ENCODE measurements at places on chromosomes 6 and 20.

- DNase-seq = no peak
These were observed 9.5 kb upstream of the TP53RK start for GRCh38 chr20:46698788-46699187.

- DNase-seq = peak; percentile 47
These were observed 174.4 kb upstream of the RIN2 start for GRCh38 chr20:19583532-19584175.

DNA sequence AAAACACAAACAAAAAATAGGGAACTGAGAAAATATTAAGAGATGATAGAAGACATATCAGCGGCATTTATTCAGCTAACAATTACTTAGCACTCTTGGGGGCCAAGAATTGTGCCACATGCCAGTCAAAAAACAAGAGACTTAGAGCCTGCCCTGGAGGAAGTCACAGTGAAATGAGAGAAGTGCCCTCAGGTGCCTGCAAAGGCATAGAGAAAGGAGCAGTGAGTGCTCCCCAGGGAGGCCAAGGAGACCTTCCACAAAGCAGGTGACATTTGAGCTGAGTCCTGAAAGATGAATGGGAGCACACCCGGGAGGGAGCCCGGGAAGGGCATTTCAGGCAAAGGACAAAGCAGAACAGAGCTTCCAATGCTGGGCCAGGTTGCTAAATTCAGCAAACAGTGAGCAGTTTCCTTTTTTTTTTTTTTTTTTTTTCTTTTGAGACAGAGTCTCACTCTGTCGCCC, 184.7 kb upstream of the JARID2 start:
- peak; percentile 42 for DNase-seq

GRCh38 chr6:24126586-24127192, 674 bp downstream of the NRSN1 start:
- DNase-seq = peak; percentile 81

DNA sequence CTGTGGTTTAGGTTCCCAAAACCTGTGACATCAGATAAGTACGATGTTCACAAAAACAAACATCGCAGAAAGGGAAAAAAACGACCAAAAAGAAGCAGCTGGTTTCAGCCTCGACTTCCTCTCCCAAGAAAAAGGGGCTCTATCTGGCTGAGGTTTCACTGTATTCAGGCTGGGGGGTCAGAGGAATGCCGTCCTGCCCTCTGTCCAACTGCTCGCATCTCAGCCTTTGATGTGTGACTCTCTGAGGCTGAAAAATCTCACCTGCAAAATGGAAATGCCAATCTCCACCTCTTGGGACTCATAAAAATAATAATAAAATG, 123.6 kb upstream of the PTPN1 start:
- no peak for DNase-seq

DNA sequence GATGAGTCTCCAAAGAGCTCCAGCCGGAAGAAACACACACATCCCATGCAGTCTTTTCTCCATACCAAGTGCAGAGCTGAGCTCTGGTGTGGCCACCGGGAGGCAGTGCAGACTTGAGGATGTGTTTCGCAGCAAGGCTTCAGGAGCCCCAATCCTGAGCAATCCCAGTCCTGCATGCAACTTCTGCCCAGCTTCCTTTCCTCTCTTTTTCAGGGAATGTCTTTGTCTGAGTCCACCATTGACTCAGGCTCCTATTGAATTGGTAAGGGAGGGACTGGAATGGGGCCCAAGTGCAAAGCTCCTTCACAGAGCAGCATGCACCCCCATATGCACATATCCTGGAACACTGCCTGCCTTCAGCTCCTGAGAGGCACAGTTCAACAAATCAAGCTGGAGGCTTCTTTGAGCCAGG, 50.5 kb upstream of the ASIP start:
- DNase-seq = peak; percentile 74

GRCh38 chr6:140360651-140361050, 986.2 kb upstream of the CITED2 start:
- DNase-seq = no peak

DNA sequence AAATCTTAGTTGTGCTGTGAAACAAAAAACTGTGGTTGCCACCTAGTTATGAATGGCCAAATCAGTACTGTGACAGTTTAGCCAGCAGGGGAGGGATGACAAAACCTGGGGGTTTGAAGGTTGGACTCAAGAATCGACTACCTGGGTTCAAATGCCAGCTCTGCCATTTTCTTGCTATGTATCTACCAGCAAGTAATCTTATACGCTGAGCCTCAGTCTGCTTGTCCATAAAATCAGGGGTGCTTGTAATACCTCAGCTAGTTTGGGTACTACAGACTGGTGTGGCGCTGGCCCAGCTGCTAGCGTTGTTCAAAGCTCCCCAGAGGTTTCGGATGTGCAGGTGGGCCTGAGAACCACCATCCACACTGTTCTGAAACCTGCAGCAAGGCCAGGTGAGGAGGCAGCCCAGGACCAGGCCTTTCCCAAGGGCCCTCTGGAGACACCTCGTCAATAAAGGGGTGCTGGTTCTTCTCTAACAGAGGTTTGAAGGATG, 40.4 kb downstream of the TRAM2 start:
- DNase-seq = no peak

- no peak for DNase-seq
These were observed 112.4 kb downstream of the HDGFL1 start for GRCh38 chr6:22681761-22682160.

GRCh38 chr6:37313723-37314486, 39.9 kb upstream of the RNF8 start:
- DNase-seq = no peak

DNA sequence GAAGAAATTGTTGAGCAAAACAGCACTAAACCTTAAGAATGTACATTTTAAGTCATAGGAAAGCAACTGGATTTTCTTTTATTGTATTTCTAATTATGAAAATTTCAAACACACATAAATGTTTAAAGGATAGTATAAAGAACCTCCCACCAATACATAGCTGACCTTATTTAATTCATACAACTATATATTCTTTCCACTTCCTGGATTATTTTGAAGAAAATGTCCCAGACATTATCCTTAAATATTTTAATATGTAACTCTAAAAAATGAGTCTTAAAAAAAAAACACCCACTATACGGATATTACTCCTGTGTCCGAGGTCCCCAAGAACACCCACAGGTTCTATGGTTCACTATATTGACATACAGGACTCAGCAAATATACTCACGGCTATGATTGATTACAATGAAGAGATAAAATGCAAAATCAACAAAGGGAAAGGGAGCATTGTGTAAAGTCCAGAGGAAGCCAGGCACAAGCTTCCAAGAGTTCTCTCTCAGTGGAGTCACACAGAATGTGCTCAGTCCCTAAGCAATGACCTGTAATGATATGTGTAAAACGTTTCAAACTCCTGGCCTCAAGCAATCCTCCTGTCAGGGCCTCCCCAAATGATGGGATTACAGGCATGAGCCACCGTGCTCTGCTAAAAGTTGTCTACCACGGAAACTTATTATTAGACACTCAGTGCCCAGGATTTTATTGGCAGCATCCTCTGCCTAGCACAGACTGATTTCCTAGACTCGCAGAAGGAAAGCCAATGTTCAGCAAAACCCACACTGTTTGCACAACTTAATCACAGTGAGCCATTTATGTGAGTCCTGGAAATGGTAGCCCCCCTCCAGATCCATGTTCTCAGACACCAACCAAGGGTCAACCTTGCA, 23.2 kb downstream of the GLYATL3 start:
- DNase-seq = no peak

DNA sequence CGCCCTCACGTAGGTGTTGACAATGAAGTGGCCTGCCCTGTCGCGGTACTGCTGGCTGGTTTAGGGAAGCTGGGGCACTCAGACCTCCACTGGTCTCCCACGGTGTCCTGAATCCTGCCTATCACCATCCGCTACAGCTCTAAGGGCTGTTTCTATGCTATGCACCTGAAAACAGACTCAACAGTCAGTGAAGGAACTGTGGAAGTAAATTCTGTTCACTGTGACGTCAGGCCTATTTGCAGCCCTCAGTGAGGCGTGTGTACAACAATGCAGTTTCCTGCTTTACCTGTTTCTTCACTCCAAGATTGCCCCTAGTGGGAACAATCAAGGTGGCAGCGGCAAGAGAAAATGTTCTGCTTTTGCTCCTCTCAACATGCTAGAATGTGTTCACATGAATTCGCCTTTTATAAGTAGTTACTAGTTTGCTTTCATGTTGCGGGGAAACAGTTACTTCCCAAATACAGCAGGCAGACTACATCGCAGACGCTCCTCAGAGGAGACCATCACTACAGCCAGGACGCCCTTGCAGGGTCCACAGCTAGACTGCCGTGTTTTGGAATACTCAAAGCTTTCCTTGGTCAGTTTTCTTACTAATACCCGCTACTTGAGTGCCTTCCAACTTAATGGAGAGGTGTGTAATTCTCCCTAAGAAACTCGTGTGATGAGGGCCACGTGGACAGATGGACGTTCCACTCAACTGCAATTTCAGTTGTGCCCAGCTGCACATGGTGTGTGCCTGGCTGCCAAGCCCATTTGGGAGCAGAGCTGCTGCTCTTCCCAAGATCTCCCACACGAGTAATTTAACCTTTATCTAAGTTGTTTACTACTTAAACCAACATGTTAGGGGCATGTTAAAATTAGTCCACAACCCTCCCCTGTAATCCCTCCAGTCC, 25.4 kb downstream of the DIDO1 start:
- DNase-seq = no peak

GRCh38 chr6:46296586-46296985, 125.8 kb upstream of the ENPP5 start:
- DNase-seq = no peak
